T-helper 2 cell treated with Interferon-gamma antibody and Interleukin-4, amounts not matched to agents 5 μg/mL and 100 μg/mL, for 36 hours (primary cell): ENCODE measurements at places on chromosomes 16 and 17.

DNA sequence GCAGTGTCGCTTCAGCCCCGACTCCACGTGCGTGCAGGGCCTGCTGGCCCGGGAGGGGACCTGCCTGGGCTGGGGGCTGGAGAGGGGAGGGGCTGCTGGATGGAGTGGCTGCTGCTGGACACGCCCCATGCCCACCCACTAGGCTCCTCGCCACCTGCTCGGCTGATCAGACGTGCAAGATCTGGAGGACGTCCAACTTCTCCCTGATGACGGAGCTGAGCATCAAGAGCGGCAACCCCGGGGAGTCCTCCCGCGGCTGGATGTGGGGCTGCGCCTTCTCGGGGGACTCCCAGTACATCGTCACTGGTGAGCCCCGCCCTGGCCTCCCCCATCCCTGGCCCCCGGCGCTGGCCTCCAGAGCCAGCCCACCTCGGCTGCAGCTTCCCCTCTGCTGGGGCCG, 2.4 kb downstream of the BRICD5 start:
- no peak for DNase-seq

GRCh38 chr17:55327225-55328088, 62.7 kb downstream of the HLF start:
- no peak for DNase-seq

DNA sequence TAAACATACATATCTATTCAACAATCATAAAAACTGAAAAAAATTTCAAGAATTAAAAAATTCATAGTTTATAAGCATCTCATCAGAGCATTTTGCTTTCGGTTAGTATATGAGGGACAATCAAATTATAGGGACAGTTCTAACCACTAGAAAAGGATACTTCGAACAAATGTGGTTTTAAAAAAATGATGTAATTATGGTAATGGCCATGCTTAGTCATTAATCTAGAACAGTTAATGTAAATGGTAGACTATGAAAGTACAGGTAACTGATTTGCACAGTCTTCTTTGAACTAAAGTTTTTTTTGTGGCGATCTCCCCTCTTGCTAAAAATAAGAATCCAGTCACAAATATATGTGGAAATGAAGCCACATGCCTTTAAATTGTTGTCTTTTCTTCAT, 63.5 kb upstream of the PHOSPHO1 start:
- DNase-seq, result no peak

DNA sequence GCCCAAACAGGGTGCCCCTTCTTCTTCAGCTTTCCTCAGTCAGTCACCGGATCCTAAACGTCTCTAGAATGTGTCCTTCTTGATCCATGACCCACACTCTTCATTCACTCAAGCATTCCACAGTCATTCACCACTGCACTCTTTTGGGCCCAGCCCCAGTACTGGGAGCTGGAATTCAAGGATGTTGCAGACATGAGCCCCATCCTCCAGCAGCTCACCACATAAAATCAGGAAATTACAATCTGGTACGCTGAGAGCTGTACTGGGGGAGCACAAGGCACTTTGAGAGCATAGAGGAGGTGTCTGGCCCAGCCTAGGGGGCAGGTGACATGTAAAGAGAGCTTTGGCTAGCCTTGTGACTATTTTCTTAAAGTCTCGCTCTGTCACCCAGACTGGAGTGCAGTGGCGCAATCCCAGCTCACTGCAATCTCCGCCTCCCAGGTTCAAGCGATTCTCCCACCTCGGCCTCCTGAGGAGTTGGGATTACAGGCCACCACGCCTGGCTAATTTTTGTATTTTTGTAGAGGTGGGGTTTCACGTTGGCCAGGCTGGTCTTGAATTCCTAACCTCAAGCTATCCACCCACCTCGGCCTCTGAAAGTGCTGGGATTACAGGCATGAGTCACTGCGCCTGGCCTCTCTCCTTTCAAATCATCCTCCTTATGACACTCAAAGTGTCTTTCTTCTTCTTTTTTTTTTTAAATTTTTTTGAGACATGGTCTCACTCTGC, 18.7 kb downstream of the CES4A start:
- no peak for DNase-seq
